MV-4-11 (cell line): ENCODE measurements at places on chromosomes 7 and 10.
A peak's percentile ranks its signal among the peaks of the same experiment; 100 is the strongest.

DNA sequence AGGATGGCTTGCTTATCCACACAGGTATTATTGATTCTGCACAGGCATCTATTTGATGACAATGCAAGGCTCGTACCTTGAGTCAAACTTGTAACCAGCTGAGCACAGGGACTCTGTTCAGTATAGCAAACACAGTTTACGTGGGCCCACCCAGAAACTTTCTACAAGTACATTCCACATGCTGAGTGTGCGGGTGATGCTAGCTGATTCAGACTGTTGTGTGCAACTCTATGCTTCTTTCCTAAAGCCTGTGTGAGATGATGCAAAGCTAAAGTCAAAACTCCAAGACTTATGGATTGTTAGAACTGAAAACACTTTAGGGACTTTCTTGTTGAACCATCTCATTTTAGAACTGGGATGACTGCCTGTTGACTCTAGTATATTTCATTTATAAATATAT is 21.5 kb upstream of the CALD1 start:
- no peak for DNase-seq

GRCh38 chr7:90337106-90337505 is 9.4 kb upstream of the GTPBP10 start:
- no peak for DNase-seq

GRCh38 chr10:29064680-29065079 is 224.2 kb upstream of the LYZL1 start:
- DNase-seq: no peak

DNA sequence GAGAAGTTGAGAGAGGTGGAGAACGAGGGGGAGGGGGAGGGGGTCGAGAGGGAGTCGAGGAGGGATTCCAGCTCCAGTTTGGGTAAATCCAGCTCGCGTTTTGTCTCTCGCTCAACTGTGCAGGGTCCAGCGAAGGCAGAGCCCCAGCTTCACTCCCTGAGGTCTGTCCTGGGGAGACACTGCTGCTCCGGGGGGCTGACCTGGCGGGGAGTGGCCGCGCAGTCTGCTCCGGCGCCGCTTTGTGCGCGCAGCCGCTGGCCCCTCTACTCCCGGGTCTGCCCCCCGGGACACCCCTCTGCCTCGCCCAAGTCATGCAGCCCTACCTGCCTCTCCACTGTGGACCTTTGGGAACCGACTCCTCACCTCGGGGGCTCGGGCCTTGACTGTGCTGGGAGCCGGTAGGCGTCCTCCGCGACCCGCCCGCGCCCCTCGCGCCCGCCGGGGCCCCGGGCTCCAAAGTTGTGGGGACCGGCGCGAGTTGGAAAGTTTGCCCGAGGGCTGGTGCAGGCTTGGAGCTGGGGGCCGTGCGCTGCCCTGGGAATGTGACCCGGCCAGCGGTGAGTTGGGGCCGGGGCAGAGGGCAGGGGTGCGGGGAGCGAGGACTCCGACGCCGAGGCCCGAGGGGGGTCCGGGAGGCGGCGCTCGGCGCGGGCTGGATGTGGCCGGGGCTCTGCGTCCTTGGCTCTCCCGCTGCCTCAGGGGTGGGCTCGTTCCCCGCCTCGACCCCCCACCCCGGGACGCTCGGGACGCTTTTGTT is at the start of gene TET1:
TSS of gene TET1 (plus strand) at position 152 of the 757 bp plus-strand sequence. CDS start 12,002 bp downstream, outside the sequence.
- no peak for DNase-seq

DNA sequence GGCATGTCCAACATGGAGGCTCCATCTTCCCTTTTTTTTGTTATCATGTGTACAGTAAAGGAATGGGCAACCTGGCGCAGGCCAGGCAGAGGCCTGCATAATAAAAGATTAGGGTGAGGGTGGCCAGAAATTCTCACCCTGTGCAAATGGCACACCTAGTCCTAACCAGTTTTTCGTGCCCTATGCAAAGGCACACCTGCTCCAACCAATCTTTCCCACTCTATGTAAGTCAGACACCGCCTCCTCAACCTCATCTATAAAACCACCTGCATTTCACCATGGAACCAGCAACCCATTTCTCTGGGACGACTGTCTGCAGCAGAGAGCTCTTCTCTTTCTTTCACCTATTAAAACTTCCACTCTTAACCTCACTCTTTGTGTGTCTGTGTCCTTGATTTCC is 16.1 kb downstream of the TBATA start:
- DNase-seq: no peak

DNA sequence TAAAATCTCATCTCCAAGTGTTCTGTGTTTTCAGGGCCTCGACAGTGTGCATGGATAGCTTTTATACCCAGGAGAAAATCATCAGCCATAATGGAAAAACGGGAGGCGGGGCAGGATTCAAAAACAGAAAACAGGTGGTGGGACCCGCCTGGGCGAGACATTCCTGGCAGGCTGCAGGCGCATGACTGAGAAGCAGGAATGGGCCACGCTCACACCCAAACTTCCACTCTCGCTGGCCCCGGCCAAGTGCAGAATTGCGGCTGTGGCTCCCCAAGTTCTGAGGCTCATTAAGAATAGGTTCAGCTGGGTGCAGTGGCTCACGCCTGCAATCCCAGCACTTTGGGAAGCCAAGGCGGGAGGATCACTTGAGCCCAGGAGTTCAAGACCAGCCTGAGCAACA is 60.6 kb downstream of the C10orf143 start:
- no peak for DNase-seq

DNA sequence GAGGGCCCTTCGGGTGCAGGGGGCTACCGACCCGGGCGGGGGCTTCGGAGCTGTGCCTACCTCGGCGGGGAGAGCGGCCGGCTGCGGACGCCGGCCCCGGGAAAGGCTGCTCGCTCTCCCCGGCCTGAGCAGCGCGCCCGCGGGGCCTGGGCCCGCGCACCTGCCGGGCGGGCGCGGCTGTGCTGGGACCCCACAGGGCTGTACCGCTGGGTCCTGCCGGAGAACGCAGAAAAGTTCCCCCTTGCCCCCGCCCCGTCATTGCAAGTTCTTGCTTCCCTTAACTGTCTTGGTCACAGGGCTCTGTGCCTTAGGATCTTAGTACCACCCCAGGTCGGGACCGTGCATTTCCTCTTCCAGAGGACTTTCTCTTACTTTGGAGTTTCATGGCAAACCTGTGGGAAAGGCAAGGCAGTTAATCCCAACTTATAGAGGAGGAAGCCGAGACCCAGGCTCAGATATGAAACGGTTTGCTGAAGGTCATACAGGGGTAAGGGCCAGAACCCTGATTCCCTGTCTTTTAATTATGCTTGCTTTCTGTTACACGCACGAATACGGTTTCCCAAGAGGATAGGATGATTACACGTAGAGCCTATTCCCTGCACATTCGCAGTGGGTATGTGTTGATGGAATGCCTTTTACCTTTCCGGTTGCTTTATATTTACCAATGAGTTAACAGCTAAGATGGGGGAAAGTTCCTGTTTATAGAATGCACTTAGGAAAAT is 652 bp downstream of the PCGF5 start:
- peak; percentile 29 for DNase-seq

GRCh38 chr7:116500078-116500853 is 728 bp downstream of the CAV2 start:
- DNase-seq: no peak

GRCh38 chr10:24651923-24652322 is 71.8 kb downstream of the ARHGAP21 start:
- no peak for DNase-seq

DNA sequence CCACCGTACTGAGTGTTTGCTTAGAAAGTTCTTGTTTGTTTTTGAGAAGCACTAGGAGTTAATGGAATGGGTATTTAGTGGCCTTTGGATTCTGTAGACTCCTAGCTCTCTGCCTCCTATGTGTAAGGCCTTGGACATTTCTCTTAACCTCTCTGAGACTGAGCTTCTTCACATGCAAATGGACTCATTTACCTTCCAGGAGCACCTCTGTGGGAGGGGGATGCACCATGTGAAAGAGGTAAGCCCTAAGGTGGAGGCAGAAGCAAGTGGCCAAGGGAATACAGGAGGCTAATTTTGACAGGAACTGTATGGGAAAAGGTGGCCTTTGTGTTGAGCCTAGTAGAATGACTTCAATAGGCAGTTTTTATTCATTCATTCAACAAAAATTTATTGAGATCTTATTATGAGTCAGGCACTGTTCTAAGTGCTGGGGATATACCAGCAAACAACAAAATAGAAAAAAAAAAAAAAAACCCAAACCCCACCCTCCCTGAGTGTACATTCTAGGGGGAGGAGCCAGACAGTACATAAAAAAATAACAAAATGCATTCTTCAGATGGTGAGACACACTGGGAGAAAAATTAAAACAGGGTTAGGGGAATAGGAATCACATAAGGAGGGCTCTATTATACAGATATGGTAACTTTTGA is 9.2 kb upstream of the EPHA1 start:
- no peak for DNase-seq

GRCh38 chr7:38276096-38276877 is 2.9 kb upstream of the TARP start:
- DNase-seq: peak; percentile 99

GRCh38 chr10:67827811-67828210 is 10.2 kb downstream of the DNAJC12 start:
- no peak for DNase-seq

GRCh38 chr7:593324-594115 is 73.9 kb upstream of the PDGFA start:
- peak; percentile 90 for DNase-seq

DNA sequence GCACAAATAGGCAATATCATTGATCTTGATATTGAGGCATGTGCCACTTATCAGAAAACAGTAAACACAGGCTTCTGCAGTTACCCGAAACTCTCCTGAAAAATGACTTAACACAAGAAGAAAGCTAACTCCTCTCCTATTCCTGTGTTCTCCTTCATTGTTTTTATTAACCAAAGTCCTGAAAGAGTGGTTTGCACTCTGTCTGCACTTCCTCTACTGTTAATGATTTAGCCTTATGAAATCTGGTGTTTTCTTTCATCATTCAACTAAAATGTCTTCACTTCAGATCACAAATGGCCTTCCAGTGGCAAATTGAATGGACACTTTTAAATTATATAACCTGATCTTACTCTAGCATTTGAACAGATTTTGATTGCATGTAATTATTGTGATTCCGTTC is 630.6 kb upstream of the PHF14 start:
- DNase-seq: peak; percentile 67

GRCh38 chr10:98312822-98313221 is 44.8 kb upstream of the LOXL4 start:
- peak; percentile 70 for DNase-seq

DNA sequence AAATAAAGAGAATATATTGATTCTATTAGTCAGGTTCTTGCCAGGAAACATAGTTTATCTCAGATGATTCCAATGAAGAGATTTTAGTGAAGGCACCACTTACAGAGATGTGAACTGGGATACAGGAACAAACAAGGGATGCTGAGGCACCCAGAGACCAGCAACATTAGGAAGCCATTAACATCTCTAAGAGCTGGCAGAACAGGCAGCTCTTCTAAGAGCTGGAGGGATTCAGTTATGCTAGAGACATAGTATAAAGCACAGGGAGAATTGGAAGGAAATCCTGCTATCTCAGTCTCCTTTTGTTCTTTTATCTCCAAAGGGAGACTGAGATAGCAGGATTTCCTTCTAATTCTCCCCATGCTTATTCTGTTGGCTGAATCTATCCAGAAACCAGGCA is 22.0 kb downstream of the OR6B1 start:
- DNase-seq: no peak

DNA sequence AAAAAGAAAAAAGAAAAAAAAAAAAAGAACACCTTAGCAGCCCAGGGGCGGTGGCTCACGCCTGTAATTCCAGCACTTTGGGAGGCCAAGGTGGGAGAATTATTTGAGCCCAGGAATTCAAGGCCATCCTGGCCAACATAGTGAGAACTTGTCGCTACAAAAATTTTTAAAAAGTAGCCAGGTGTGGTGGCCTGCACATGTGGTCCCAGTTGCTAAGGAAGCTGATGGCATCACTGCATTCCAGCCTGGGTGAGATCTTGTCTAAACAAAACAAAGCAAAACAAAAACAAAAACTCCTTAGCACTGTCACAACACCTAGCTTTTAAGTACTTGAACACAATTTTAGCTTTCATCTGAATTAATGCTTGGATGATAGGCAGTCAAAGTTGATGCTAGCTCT is 86.3 kb upstream of the MKLN1 start:
- DNase-seq: no peak

DNA sequence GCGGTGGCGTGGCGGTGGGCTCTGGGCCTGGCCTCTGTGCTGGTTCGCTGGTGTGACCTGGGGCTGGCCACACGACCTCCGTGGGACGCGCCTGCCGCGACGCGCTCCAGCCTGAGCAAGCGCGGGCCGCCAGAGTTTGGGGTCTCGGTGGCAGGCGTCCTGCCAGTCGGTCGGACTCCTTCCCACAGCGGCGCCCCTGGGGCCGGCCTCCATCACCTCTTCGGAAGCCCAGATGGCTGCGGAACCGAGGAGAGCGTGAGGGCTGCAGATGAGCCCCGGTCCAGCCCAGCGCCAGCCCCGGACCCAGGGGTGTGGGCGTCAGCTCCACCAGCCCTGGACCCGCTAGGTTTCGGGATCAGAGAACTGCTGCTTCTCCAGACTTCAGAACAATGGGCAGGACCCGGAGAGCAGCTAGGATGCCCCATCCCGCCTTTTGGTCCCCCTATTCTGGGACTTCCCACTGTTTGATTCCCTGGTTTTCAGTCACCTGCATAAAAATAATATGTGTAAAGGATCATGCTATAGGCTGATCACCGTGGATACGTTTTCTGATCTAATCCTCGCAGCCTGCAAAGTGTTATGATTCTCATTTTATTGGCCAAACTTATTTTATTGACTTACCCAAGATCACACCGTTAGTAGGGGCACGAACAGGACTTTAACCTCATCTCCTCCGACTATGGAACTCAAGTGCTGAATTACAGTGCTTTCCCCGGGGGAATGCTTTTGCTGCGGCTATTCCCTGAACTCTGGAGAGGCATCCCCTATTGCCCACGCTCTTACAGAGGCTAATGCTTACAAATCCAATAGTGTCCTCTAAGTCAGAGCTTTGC is 2.8 kb downstream of the CYP26C1 start:
- DNase-seq: no peak

DNA sequence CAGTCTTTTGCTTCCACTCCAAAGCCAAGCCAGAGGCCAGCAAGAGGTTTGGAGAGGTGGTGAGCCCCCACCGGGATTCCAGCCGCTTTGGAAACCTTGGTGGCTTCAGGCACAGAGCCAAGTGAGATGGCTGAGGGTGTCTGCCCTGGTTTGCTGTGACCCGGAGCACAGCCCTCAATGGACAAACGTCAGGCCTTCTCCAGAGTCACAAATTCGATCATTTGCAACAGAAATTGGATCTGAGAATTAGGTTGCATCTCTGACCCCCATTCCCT is 885 bp upstream of the NKX1-2 start:
- no peak for DNase-seq

GRCh38 chr10:62305813-62306212 is 37.2 kb upstream of the RTKN2 start:
- DNase-seq: no peak
